ENCODE measurements at places on chromosomes 7 and 10. TPM values are rescaled to one million over a fixed set of nuclear protein-coding genes. Genes with fewer than 3 reads are reported as not detected.

- DNase-seq, result no peak
Observed at GRCh38 chr7:19772841-19773760, at the start of gene TMEM196. Gene TMEM196 (minus strand): TSS chr7:19773617. CDS start chr7:19772696, 921 bp downstream.

DNA sequence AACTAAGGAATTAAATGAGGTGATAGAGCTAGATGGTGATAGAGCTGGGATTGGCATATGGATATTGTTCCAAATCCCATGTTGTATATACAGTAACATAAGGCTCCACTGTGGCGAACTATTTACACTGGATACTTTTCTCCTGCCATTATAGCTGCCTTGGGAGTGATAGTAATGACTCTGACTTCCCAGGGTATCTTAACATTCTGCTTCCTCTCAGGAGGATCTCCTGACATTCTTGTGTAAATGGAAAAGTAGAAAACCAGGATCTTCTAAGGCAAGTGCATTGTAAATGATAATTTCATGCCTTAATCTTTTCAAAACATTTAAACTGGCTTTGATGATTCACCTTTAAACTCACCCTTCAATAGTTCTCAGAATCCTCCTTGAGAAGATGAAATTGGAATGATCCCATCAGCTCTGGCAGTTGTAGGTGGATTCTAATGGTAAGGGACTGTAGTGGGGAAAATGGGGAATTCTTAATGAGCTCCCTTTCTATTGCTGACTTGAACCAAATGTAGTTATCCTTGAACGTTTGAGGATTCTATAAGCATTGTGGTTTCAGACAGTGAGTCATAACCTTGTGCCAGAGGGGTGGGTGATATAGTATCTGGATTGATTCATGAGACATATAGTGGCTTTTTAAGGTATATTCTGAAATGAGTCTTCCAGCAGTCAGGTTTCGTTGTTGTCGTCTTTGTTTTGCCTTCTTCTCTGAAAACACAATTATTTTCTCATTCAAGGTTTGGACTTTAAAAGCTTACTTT lies 450.0 kb downstream of the SUGCT start:
- DNase-seq, result no peak

GRCh38 chr7:30329716-30330115 lies 45.3 kb downstream of the ZNRF2 start:
- no peak for DNase-seq

Gene STEAP1
- 3.3 TPM for total RNA-seq

DNA sequence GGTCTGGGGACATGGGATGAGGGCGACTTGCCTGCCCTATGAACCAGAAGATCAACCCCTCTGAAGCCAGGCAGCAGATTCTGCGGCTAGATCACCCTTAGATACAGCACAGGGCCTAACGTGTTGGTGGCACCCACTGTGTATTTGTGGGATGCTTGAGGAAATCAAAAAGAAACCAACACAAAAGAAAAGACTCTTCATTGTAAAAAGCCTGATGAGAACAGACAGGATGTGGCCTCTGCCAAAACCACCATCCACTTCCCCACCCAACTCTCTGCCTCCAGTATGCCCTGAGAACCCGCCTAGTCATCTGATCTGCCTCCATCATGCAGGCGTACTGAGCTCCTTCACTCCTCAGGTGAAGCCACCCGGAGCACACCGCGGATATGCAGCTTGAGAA lies 97.2 kb upstream of the INSYN2A start:
- DNase-seq, result peak; percentile 73

Gene TRDMT1
- 3.3 TPM for total RNA-seq

Gene CHN2
- total RNA-seq, result not detected

DNA sequence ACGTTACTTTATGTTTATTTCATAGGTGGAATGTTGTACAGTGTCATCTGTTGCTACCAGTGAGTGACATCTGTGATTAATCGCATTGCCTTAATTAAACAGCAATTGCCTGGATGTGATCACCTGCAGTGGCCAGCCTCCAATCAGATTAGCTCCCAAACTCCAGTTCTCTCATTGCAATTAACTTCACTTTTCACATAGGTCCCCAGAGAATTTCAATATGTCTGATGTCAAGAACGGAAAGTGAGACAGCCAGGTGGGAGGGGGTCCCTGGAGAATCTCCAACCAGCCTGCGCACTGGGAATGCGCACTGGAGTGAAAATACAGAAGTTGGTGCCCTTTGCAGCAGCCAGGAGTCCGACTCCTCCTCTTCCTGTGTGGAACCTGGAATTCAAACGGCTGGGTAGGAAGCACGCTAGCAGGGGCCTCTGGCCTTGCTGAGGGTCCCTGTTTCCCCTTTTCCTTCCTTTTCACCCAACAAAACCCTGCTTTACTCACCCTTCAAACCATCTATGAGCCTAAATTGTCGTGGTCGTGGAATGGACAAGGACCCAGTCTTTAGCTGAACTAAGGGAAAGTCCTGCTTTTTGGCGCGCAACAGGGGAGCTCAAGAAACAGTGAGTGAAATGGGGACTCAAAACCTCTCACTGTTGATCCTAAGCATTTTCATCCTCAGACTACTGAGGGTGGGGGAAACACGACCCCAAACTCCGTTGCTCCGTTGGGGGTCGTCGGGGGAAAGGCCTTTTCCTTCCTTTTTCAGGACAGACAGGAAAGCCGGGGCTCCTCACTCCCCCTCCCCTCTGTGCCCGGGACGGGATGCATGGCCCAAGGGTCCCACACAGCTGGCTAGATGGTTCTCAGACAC lies 1355.5 kb upstream of the LRRTM3 start:
- no peak for DNase-seq

Gene FBXL13
- 0.54 TPM for total RNA-seq

DNA sequence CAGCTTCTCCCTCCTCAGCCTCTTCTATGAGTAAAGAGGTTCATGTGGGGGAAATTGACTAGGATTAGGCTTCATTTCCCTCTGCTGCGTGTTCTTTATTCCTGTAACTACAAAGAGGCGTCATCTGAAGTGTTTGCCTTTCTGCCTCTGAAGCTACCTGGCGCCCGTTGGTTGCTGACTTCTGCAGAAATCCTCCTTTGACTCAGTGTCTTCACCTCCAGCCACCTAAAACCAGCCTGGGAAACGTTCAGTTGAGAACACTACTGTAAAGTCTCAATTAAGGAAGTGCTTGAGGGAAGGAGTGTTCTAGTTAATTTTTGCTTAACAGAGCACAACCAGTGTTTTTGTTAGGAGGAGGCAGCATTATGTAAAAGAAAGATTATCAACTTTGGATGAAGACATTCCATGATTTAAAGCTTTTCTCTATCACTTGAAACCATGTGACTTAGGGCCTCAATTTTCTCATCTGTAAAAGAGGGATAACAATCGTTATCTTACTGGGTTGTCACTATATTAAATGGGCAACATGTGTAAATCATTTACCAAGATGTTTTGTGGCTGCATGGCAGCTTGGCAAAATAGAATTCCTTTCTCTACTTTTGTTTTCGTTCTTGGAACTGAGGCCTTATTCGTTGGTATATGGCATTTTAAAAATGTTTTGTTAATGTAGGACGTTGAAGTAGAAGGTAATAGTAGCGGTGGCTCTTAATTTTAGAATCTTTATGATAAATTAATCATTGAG lies 642.9 kb downstream of the SDK1 start:
- no peak for DNase-seq

GRCh38 chr7:73669288-73669701 lies 1.7 kb downstream of the VPS37D start:
- no peak for DNase-seq

Gene PTPRZ1
- not detected for total RNA-seq

Gene CCDC3
- total RNA-seq, result not detected

GRCh38 chr7:151851782-151852181 lies 25.1 kb downstream of the PRKAG2 start:
- no peak for DNase-seq

DNA sequence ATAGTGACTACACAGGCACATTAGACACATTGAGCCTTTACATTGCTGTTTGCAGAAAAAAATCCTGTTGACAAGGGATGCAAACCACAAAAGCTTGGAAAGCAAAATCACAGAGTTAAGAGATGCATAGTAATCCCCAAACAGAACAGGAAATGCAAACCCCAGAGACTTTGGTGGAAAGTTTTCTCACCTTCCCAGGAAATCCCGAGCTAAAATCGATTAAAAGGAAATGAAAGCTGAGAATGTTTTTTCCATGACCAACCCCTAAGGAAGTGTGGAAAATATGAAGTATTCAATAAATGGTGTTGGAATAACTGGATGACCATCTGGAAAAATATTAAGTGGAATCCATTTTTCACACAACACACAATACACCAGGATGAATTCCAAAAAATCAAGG lies 598.7 kb downstream of the GRID1 start:
- DNase-seq, result no peak

DNA sequence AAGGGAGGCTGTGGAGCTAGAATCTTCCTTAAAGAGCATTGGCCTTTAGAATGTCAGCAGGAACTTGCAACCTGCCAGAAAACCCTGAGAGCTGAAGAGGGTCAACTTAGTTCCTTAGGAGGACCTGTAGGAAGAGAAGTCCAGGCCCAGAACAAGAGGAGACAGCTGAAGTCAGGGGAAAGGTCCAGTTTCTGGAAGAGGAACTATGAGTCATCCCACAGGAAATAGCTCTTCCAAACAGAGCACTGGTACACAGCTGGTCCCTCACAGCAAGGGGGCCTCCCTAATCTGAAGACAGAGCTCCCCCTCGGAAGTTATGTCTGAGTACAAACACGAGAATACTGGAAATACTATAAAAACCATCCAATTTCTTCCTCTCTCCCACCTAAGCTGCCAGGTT lies 98.9 kb downstream of the HERPUD2 start:
- DNase-seq, result no peak

DNA sequence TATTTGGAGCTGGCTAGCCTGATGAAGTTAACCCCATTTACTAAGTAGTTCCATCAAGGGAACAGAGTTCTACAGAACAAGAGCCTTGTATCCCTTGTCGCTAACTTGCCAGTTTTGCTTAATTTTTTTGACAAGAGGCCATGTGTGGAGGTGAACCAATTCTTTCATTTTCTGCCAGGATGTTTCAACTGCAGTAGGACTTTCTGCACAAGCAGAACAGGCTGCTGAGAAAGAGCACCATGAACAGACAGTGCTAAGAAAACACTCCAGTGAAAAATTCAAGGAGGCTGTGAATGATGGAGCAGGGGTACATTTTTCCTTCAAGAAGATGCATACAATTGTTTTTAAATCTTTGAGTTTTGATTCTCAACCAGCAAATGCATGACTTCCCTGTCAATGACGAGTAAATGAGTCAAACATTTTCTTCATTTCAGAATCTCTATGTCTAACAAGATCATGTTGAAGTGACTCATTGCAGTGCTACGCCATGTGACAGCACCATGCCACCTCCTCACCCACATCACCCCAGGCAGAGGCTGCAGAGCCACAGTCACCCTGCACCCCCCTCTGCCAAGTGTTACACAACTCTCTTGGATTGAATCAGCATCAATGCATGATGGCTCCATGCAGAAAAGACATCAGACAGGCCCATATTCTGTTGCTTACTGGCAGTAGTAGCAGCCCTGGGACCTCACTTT lies 193.1 kb downstream of the COBL start:
- peak; percentile 52 for DNase-seq

Gene CLCN1
- total RNA-seq, result not detected

GRCh38 chr10:120075349-120075748 lies 182.8 kb downstream of the SEC23IP start:
- DNase-seq, result no peak

Gene PRKG1
- total RNA-seq, result not detected

- DNase-seq, result no peak
Observed at GRCh38 chr7:94031865-94032264, 27.7 kb upstream of the BET1 start.

DNA sequence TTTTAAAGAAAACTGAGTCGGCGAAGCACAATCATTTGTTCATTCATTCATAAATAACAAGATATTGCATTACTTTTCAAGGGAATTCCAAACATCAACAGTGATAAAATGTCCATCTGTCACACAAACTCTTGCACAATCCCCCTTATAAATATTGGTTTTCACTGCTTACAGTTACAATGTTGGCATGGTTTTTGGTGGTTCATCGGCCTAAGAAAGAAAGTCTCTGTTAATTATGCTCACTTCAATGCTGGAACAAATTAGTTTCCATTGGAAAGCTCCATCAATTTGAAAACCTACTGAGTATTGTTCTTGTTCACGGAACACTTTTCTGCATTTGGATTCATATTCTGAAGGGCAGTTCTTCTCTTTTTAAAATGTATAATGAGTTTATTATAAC lies 188.5 kb downstream of the JAZF1 start:
- DNase-seq, result no peak

Gene TMEM176B
- total RNA-seq, result not detected

Gene LLCFC1
- total RNA-seq, result not detected

DNA sequence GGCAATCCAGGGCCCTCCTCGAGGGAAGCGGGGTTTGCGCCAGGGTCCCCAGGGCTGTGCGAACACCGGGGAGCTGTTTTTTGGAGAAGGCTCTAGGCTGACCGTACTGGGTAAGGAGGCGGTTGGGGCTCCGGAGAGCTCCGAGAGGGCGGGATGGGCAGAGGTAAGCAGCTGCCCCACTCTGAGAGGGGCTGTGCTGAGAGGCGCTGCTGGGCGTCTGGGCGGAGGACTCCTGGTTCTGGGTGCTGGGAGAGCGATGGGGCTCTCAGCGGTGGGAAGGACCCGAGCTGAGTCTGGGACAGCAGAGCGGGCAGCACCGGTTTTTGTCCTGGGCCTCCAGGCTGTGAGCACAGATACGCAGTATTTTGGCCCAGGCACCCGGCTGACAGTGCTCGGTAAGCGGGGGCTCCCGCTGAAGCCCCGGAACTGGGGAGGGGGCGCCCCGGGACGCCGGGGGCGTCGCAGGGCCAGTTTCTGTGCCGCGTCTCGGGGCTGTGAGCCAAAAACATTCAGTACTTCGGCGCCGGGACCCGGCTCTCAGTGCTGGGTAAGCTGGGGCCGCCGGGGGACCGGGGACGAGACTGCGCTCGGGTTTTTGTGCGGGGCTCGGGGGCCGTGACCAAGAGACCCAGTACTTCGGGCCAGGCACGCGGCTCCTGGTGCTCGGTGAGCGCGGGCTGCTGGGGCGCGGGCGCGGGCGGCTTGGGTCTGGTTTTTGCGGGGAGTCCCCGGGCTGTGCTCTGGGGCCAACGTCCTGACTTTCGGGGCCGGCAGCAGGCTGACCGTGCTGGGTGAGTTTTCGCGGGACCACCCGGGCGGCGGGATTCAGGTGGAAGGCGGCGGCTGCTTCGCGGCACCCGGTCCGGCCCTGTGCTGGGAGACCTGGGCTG lies 26.0 kb downstream of the PRSS2 start:
- no peak for DNase-seq

Gene NDUFA5
- 51.5 TPM for total RNA-seq

Gene GHRHR
- total RNA-seq, result not detected

DNA sequence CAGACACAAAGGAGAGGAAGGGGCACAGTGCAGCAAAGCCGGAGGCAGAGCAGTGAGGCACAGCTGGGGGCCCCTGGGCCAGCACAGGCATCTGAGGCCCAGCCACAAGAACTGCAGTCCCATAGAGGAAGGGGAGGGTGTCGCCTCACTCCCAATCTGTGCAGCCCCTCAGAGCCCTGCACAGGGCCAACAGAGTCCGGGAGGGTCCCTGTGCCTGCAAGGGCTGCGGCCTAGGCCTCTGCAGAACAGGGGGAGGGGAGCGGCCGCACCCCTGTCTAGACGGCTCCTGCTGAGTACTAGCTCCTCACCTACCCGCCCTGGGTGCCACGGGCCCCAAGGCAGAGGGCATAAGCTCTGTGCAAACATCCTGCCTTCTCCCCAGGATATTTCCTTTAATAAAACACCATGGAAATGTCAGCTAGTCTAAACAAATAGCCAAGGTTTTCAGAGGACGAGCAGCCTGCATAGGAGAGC lies 32.4 kb upstream of the RET start:
- DNase-seq, result no peak

Measured in activated T-helper 1 cell treated with anti-CD3 and anti-CD28 coated beads, Interleukin-12 subunit alpha, Interleukin-12 subunit beta, Interleukin-2, Interleukin-4 antibody, amounts not matched to agents 30 ng/mL and 10 ng/mL and 1 ng/mL, durations not matched to agents 14 hours and 24 hours and 36 hours (primary cell).